ENCODE measurements at places on chromosomes 5 and 9.

- no peak for DNase-seq
Observed at GRCh38 chr5:176542596-176543427, 5.6 kb upstream of the RNF44 start.

DNA sequence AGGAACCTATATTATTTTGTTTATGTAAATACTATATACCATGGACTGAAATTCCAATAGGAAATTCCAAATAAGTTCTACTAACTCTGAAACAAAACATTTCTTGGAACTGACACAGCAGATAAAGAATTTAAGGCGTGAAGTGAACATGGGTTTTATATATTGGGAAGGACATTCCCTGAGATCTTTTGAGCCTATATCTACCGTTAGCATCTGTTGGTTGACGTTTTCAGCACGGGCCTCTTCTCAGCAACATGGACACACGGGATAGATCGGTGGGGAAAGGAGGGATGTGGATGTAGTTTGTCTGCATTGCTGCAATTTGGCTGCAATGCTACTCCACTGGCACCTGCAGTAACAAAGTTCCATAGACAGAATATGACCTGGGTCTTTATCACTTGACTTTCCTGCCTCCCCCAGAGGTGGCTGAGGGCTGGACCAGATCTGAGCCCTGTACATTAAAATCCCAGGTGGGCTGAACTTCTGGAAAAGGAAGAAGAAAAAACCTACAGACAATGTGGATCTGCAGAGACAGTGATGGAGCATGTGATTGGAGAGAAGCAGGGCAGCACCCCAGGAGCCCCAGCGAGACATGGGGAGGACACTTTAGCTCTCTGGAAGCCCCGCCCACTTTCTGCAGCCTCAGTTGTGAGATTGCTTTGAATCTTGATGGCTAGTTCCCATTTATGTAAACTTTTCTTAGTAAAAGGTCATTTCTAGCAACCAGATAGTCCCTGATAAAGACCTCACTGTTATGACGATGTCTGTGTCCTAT lies 91.2 kb upstream of the CPEB4 start:
- DNase-seq, result no peak

GRCh38 chr5:66894480-66895240 lies 298.5 kb downstream of the MAST4 start:
- DNase-seq, result no peak

DNA sequence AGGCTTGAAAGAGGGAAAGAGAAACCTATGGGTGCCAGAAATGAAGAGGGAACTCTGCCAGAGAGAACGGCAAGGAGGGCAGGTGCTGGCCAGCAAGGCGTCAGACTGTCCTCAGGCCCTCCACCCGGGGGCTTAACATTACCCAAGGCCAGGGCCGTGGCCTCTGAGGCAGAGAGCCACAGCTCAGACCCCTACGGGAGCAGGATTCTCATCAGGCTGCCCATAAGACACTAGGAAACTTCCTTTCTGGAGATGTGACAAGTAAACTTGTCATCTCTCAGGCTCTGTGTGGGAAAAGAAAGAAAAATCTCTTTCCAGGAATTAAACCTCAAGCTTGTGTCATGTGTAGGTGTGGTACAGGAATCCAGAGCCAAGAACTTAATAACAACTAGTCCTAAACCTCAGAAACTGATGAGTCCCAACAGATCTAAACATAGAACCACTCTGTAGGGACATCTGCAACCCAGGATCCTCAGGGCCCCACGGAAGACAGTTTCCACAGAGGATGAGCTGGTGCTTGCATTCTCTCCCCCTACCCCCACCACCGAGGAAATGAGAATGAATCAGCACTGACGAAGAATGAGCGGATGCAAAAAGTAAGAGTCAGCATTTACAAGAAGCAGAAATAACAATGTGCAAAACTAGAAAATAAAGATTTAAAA lies 74.3 kb downstream of the DCP2 start:
- DNase-seq, result no peak

DNA sequence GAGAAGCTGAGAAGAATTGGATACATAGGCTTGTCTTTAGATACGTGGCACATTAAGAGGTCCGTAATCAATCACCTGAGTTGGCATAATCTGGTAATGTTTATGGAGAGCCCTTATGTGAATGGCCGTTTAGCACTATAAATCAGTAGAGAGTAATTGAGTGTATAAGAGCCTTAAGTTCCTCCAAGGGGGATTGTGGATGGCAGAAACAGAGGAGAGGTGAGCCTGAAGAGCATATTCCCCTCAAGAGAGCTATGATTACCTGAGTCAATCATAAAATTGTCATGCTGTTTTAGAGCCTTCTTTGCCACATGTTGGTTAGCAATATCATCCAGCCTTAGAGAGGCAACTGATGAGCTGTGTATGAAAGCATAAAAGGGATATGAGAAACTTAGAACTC lies 58.8 kb downstream of the FOCAD start:
- DNase-seq, result no peak

DNA sequence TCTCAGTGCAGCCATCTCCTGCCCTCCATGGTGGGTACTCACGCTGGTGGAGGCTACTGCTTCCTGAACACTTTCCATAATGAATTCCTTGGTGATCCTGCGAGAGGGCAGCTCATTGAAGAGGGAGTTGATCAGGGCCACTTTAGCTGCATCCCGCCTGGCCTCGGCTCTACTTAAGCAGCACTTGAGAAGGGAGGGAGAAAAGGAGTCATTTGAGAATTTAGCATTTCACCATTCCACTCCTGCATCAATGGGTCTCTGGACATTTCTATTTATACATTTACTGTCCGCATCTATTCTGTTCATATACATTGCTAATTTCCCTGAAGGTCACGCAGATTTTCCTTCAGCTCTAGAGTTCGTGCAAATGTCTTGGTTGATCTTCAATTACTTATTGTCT lies 35.1 kb downstream of the LIX1 start:
- no peak for DNase-seq

DNA sequence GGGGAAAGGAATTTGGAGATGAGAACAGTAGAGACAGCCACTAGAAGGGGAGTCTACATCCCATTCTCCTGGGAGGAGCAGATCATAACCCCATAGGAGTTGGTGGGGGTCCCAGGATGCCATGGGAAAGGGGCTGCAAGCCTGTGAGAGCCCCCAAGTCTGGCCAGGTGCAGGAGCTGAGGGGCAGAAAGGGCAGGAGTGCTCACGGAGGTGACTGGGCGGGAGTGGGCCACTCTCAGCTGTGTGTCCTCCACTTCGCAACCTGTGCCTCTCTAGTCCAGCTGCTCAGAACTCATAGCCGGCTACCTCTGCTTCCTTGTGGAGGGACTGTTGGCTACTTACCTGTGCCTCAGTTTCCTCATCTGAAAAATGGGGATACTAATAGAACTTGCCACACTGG lies 263.9 kb downstream of the FSTL4 start:
- no peak for DNase-seq

DNA sequence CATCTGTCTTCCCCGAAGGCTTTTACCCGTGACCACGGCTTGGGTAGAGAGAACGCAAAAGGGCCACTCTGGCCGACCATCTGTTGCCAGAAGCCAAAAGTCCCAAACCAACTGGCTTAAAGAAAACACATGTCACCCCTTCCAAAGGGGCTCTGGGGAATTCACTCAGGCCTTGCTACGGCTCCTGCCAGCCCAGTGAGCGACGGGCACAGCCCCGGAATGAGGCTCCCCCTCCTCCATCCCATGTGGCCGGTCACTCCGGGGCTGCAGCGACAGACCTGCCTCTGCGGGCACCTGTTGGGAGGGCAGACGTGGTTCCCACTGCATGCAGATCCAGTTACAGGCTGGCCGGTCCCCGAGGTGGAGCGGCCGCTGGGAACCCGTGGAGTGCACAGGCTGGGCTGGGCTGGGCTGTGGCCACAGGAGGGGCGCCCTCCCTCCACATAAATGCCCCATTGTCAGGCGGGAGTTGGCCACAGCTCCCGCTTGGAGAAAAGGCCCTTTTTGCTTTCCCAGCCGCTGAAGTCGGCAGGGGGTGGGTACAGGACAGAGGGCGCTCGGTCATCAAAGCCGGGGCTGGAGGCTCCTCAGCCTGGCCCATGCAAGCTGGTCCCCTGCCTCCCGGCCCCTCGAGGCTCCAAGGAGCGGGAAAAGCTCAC lies 19.9 kb downstream of the NOTCH1 start:
- no peak for DNase-seq

GRCh38 chr5:180470966-180471582 lies 23.1 kb upstream of the CNOT6 start:
- peak; percentile 31 for DNase-seq

DNA sequence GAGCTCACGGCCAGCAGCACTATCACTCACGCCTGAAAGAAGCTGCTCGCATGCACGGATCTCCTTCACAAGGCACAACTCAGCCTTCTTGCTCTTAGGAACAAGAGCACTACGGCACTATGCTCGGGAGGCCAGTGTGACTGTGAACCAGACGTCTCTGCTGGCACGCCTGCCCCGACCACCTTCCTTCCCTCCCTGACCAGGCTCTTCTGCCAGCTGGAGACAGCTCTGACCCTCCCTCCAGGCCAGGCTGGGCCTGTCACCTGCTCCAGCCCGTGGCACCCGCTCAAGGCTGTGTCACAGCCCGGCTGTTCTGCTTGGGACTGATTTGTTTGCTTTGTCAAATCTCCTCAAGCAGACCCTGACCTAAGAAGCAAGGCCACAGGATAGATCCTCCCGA lies 7.0 kb downstream of the TBC1D9B start:
- no peak for DNase-seq

- DNase-seq, result no peak
Observed at GRCh38 chr5:61171479-61171878, 9.2 kb upstream of the SMIM15 start.
